ENCODE measurements at places on chromosomes 1 and 21.

DNA sequence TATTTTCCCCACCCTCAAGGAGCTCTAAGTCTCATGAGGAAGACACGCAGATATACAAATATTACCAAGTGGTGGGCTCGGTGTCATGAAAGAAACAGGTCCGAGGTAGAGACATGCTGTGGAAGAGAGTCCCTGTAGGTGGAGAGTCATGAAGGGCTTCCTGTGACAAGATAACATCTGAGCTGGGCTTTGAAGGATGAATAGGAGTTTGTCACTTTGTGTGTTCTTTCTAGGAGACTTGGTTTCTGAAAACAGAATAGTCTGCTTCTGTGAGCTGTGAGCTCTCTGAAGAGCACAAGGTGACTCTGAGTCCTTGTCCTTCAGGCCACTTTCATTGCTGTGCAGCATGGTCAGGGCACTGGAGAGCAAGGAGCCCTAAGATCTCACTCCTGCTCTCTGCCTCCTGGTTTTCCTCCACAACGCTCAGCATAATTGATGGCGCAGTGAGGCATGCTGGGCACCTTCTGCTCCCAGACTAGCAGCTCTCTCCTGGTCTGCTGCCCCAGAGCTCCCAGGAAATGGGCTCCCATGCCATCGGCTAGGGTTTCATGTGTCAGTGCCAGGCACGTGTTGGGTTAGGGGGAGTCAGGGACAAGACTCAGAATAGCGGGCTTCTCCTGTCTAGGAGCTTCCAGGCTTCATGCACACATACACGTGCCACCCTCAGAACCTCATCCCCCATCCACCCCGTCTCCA lies 209.9 kb upstream of the CSF3R start:
- no peak for DNase-seq

DNA sequence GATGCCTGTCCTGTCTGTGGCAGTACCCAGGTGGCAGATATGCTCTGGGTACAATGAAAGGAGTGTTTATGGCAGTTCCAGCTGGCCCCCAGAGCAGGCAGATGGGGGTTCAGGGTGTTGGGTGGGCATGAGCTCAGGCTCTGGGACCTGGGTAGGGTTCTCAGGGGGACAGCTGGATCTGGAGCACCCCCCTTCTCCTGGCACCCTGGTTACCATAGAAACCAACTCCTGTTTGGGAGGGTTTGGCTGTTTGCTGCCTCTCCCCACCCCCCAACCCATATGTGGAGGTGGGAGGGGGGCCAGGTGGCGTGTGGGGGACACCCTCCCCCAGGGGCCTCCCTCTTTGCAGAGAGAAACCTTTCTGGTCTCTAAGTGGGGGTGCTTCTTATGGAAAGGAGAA lies 7.1 kb downstream of the FOXO6 start:
- no peak for DNase-seq

DNA sequence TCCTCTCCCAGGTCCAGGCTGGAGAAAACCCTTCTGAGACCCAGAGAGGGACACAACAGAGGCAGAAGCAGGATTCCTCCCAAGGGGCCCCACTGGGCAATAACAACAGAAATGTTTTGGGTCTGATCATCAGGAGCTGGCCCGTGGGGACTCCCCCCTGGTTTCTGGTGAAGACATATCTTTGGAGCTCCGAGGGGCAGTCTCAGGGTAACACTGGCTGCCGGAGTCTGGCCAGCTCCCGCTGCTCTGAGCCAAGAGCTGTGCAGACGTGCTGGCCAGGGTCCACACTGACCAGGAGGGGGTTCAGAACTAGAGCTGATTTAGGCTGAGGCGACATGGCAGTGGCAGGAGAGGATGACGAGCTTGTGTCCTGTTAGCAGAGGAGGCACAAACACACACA lies 13.1 kb downstream of the ECE1 start:
- no peak for DNase-seq

DNA sequence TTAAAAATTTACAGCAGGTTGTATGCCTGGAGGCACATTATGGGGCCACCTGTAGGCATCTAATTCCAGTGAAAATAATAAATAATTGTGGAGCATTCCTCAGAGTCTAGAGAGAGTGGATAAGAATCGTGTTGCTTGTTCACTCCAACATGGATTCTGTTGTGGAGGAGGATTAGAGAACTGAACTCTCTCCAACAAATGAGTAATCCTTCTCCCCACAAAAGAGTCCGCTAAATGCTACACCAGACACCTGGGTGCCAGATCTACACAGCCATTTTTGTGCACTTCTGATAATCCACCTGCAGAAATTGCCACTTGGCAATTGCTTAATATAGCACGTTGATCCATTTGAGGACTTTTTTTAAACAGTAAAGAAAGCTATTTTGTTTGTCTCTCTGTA lies 113.7 kb upstream of the DPYD start:
- no peak for DNase-seq

DNA sequence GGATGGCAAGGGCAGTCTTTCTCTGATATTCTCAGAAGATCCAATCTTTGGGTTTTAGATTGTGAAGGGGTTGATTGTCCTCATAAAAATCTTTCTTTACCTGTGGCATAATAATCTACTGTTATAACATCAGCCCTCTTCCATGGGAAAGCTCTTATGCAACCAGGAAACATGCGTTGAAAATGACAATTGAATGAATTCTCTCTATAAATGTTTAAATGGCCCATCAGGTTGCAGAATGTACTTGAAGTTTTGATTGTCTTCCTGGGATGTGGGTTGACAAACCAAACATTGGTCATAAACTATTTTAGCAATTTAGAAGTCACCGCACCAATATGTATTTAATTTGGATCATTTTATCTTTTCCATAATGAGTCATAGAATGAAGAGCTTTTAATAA lies 31.7 kb upstream of the ITLN1 start:
- no peak for DNase-seq

DNA sequence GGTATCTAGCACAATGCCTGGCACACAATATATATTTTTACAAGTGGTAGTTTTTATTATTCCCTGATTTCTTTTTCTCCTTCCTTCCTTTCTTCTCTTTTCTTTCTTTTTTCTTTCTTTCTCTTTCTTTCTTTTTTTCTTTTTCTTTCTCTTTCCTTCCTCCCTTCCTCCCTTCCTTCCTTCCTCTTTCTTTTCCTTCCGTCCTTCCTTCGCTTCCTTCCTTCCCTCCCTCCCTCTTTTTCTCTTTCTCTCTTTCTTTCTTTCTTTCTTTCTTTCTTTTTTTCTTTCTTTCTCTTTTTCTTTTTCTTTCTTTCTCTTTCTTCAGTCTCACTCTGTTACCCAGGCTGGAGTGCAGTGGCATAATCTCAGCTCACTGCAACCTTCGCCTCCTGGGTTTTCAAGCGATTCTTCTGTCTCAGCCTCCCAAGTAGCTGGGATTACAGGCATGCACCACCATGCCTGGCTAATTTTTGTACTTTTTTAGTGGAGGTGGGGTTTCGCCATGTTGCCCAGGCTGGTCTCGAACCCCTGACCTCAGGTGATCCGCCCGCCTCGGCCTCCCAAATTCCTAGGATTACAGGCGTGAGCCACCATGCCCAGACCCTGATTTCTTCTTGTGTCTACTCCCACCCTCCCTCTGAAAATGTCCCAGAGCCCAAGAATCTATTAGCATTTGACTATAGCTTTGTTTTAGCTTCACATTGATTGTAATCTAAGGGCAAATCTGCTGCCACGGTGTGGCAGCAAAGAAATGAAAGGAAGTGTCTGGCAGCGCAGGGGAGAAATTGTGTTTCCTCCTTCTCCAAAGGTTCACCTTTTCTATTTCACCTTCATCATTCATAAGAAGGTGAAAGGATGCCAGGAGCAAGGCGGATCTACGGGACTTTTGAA lies 19.9 kb upstream of the ABCB10 start:
- DNase-seq: no peak

DNA sequence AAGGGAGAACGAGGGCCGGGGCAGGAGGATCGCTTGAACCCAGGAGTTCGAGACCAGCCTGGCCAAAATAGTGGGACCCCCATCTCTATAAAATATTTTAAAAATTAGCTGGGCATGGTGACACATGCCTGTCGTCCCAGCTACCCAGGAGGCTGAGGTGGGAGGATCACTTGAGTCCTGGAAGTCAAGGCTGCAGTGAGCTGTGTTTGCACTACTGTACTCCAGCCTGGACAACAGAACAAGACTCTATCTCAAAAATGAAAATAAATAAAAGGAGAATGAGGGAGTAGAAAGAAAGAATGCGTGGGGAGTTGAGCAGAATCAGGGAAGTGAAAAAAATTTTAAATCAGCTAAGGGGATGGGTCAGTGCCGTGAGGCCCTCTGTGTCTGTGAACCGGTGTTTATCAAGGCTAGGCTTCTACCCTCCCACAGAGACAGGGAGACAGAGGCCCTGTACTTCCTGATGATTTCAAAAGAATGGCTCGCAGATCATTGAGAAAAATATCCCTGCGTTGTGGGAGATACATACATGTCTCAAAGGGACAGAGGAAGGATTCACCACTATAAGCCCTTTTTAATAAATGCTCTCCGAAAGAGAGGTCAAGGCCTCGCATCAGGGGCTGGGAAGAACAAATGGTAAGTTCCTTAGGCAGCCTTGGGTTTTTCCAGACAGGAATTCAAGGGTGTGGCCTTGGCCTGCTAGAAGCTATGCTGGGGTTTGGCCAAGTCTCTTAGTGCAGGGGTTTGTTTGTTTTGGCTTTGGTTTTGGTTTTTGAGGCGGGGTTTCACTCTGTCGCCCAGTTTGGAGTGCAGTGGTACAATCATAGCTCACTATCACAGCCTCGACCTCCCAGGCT lies 20.7 kb downstream of the IL10RB start:
- no peak for DNase-seq

- no peak for DNase-seq
These were observed 4.4 kb upstream of the DVL1 start for GRCh38 chr1:1353389-1354151.

DNA sequence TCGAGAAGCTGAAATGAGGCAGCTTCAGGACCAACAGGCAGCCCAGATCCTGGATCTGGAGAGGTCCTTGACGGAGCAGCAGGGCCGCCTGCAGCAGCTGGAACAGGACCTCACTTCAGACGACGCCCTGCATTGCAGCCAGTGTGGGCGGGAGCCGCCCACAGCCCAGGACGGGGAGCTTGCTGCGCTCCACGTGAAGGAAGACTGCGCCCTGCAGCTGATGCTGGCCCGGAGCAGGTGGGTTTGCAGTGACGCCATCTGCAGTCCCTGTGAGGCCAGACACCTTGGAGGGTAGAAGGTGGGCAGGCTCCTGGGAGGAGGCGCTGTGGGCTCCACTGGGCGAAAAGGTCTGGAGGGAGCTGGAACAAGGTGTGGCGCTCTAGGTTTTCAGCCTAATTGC lies 39.7 kb downstream of the PCNT start:
- DNase-seq: no peak

GRCh38 chr1:71561729-71562128 lies 480.9 kb upstream of the ZRANB2 start:
- DNase-seq: no peak

GRCh38 chr1:75614399-75614756 lies 3.5 kb upstream of the SLC44A5 start:
- no peak for DNase-seq

DNA sequence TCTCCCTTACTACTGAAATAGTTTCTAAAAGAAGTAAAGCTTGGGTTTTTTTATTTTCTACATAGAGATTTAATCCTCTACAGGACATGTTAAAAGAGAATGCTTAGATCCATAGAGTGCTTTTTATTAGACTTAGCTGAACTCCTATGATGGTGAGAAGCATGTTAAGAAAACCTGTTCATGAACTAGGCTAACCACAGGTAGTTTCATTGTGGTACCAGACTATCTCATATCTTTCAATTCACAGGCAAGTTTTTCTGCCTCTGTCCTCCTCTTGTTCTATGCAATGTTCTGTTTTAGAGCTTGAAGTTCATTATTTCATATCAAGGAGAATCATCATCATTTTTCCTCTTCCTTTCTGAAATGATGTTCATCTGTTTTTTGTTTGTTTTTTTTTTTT lies 65.4 kb downstream of the ELAVL4 start:
- DNase-seq: no peak

GRCh38 chr21:42437786-42438185 lies 34.1 kb downstream of the UBASH3A start:
- DNase-seq: no peak

DNA sequence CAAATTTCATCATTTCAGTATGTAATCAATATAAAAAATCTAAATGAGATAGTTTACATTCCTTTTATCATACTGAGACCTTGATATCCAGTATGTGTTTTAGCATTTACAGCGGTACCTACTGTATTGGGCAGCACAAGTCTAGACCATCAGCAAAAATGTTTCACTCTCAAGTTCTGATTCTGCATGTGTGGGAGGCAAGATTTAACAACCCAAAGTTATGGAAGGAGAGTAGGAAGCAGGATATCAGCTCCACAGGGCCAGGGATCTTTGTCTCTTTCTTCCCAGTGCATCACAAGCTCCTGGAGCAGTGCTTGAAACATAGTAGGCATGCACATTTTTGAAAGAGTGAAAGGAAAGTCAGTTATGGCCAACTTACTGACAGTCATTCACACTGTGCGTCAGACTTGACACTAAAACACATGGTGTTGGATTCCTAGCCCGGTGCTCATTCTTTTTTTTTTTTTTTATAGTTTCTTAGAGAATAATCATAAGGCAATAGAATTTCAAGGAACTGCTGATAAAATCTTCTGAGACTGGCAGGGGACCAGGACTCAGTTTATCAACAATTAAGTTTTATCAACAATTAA lies 6.1 kb downstream of the TENT5C start:
- no peak for DNase-seq

- no peak for DNase-seq
These were observed 2.3 kb downstream of the NR5A2 start for GRCh38 chr1:200029822-200030152.

DNA sequence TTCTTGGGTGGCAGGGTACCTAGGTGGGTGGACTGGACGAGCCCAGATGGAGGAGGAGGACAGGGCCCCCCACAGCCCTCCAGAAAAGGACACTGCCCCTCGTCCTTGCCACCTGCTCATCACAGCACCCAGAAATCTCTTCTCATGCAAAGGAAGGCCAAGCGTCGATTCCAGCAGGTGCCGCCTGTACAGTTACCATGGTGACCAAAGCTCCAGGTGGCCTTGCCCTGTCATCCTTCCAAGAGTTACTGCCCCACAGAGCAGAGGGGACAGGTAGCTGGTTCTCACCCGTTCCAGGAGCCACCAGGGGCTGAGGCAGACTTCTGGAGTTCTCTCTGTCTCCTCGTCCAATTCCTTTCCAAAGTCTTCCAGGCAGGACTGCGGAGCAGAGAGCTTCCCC lies 119.9 kb upstream of the VAMP3 start:
- DNase-seq: no peak

DNA sequence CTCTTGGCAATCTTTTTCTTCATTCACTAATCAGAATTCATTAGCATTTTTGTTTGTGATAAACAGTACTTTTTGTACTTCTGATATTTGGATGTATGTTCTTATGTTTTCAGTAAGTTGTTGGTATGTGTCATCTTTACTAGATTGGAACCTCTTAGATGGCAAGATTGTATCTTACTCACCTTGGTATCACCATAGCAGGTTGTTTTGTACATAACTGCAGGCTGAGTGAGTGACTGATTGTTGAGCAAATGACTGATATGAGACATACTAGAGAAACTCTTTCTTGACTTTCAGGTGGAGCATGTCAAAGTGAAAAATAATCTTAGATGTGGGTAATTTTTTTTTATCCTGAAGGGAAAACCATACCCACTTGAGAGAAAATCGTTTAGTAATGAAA lies 173.7 kb downstream of the CLEC20A start:
- DNase-seq: peak; percentile 2

- DNase-seq: no peak
These were observed 135.7 kb upstream of the L1TD1 start for GRCh38 chr1:62058956-62059355.

GRCh38 chr1:187078916-187079315 lies 250.2 kb downstream of the PLA2G4A start:
- no peak for DNase-seq
